Hematopoietic multipotent progenitor cell (in vitro differentiated cells): ENCODE measurements at places on chromosomes 2 and 18. TPM values are rescaled to one million over a fixed set of nuclear protein-coding genes. Genes with fewer than 3 reads are reported as not detected.

GRCh38 chr2:213679894-213680293, 395.6 kb downstream of the SPAG16 start:
- no peak for DNase-seq

DNA sequence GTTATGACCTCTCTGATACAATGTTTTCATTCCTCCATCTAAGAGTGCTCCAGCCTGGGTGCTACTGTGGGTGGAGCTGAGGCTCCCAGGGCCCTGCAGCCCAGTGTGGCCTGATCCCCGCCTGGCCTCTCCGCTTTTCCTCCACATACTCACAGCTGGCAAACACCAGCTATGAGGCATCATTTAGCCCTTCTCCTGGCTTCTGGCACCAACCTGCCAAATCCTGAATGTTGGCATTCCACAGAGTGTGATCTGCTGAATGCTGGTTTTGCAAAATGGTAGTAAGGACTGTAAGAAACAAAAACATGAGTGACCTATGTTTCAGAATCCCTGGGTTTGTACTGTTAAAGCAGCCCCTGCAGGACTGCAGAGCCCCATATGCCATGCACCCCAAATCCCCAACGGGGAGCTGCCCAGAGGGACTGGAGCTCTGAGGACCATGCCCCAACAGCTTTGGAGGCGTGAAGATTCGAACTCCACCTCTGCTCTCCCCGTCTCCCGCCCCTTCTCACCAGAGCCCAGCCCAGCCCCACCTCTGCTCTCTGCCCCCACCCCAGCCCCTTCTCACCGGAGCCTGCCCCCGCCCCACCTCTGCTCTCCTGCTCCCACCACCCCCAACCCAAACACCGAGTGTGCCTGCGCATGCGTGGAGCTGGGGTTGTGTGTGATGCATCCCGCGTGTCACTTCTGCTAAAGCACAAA, 4.2 kb downstream of the SLC66A2 start:
- no peak for DNase-seq

GRCh38 chr2:15119722-15120175, 441.4 kb downstream of the NBAS start:
- DNase-seq = no peak

DNA sequence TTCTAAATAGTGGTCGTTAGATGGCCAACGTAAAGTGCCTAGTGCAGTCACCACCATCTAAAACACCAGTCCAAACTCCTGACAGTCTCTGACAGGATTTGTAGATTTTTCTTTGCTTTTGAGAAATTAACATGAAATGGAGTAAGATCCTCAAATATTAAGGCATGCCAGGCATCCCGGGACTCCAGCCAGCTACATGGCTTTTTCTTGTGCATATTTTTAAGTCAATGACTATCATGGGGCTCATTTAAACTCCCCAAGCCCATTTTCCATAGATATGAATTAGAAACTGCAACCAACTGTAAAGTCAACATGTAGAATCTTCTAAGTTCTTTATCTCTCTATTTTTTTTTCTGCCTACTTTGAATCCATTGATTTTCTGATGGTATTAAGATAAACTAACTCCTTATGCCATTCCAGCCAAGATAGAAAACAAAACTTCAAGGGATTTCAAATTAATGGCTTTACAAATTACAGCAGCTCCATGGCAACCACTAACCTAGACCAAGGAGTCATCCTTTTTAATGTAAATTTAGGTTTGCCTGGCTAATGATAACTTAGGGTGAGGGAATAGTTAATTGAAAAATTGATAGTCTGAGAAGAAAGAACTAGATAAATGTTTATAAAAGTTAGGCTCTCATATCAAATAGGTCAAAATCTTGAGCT, 764.1 kb upstream of the NXPH2 start:
- no peak for DNase-seq

GRCh38 chr2:181281206-181281832, 175.9 kb upstream of the ITGA4 start:
- no peak for DNase-seq

- DNase-seq = no peak
These were observed 18.2 kb upstream of the FZD7 start for GRCh38 chr2:202015471-202015870.

DNA sequence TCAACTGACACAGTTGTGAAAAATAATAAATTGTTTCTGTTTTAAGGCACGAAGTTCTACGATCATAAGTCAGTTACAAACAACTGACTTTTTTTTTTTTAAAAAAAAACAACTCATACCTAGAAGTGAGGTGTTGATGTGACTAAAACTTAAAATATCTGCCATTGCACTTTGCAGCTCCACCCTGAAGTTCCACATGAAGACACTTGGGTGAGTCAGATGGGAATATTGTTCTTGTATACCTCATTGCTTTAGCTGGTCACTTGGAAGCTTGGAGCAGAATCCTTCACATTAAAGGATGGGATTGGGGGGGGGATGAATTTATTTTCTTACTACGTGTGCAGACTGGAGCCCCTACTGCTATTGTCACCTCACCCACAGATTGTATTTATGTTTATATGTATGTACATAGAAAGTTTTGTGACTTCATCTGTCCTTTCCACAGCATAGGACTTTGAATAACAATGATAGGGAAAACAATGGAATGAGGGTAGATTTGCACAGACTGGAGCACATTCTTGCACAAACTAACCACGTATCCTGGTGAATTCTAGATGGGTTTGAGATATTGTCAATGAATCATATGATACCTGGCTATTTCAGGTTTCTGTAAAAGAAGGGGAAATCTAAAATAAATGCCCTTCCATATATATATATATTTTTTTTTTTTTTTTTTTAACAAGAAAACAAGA, 57.9 kb upstream of the ARHGAP15 start:
- DNase-seq = no peak

DNA sequence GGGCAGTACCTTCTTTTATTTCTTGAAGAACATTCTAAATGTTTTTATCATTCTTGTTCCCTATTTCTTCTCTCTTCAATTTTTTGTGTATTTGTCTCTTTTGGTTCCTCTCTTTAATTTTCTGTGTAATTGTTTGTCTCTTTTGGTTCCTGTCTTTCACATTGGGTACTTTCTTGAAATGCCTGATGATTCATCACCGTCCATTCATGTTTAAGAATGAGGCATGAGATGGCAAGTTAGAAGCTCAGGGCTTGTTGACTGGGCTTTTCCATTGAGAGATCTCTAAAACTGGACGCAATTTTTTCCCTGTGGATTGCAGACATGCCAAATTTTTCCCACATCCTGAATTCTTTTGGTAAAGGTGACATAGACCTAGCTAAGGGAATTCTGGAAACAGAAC, 33.7 kb upstream of the IL1R2 start:
- DNase-seq = no peak

Gene CPO
- total RNA-seq = not detected

Gene EIF5B
- 10.2 TPM for total RNA-seq

Gene SLC14A1
- 3.8 TPM for total RNA-seq

Gene SCG2
- total RNA-seq = not detected
